ENCODE measurements at places on chromosomes 4 and X.

- DNase-seq, result no peak
These were observed 56.5 kb downstream of the NFKB1 start for GRCh38 chr4:102557636-102558035.

DNA sequence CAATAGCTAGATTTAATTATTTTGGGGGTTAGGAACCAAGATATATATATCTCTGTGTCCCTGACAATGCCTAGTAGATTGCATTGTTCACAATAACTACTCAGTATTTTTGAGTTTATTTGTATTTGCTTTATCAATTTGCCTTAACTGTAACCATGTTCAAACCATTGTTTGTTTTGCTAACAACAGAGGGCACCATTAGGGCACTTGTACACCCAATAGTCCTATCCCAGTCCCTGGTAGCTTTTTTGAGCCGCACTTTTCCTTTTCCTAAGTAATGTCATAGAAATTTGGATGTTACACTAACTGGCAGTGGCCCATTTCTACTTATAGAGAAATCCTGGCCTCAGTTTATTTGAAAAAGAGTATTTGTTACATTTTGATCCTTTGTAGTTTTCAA is 575 bp upstream of the KLHL5 start:
- DNase-seq, result no peak

DNA sequence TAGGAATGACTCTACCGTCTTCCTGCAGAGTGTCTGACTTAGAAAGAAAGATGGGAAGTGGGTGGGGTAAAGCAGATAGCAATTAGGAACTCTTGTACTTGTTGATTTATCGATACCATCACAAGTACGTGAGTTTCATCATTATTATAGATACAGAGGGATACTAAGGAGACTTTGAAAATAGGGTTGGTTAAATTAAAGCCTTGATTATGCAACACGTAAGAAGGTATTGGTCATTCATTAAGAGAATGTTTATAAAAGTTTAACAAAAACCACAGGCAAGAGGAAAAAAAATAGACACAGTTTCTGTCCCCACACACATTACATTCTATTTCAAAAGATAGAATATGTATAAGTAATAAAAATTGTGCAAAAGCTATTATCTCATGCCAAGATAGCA is 65.9 kb upstream of the UGT2B7 start:
- DNase-seq, result no peak

DNA sequence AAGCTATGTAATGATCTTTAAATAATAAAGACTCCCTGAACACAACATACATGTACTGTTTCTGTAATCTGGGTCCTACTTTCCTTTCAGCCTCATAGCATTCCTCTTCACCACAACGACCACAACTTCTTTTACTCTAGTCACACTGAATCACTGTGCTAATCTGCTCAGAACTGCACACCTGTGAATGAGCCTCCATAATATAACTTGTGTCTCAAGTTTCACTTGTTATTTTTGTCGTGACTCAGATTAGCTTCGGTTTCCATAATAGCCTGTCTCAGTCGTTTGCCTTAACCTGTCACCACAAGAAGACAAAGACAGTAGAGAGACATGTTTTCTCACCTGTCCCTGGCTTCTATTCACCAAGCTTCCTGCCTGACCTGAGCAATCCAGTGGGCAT is 61.8 kb downstream of the MAGED1 start:
- DNase-seq, result no peak

DNA sequence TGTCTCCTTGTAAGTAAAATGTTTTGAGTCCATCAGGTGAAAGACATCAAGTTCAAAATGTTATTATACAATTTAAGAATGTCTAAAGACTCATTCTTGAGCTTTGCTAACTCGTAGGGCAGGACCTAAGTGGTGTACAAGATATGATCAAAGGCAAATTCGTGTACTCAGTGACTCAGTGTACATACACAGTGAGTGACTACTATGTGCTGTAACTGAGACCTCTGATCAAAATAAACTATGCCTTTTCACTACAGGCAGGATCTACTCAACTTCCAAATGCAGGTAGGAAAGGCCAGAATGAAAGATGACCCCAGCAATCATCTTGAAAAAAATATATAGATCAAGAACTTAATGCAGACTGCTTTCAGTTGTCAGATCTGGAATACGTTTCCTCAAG is 49.9 kb downstream of the ADGRG2 start:
- no peak for DNase-seq

DNA sequence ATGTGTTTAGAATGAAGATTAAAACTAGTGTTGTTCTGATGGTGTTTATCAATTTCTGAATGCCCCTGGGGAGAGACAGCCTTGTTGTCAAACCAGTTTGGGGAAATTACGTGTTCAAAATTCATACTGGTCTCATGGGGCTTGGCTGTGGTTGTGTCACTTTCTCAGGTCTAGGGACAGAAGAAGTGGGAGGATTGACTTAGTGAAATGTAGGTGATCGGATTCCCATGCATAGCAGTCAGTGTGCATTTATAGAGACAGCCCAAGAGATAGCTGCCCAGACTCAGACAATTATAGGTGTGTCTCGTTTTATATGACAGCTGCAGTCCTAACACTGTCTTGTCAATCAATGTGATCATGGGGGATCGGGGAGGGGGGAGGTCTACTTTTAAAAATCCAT is 94.4 kb upstream of the CLCN4 start:
- DNase-seq, result no peak

- no peak for DNase-seq
These were observed 177.1 kb downstream of the SPANXN3 start for GRCh38 chrX:143340190-143340589.

Measured in activated CD4-positive, alpha-beta T cell treated with anti-CD3 and anti-CD28 coated beads, Interleukin-2, amount 50 U/mL, for 24 hours (primary cell).